CD4-positive, alpha-beta T cell treated with Interleukin-2 at 100 ng/mL for 4 hours (primary cell): ENCODE measurements at places on chromosomes 11 and 22.

DNA sequence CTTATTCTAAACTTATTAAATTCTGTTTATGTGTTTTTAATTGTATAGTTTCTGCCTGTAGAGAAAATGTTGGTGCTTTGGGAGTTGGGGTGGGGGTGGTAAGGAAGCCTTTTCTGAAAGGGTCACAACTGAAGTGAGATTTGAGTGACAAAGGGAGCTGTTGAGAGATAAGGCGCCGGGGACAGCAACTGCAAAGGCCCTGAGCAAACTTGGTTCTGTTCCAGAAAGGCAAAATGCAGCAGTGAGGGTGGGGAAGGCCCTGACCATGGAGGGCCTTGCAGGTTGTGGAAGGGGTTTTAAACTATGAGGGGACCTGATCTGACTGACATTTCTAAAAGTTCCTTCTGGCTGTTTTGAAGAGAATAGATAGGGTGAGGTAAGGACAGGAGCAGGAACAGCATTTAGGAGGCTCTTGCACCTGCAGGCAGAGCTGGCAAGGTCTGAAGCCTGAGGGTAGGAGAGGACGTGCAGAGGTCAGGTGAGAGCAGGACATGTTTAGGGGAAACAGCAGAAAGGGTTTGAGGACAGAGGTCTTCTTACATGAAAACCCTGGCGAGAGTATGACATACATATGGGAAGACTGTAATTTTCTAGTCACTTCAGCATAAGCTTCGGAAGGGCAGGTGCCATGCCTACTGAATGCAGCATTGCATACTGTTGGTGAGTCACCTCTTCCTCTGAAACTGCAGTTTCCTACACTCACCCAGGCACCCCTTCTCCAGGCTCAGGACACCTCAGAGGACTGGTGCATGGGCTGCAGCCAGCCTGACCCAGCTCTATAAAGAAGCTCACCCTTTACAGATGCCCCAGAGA lies 190.7 kb downstream of the SNX19 start:
- no peak for DNase-seq

DNA sequence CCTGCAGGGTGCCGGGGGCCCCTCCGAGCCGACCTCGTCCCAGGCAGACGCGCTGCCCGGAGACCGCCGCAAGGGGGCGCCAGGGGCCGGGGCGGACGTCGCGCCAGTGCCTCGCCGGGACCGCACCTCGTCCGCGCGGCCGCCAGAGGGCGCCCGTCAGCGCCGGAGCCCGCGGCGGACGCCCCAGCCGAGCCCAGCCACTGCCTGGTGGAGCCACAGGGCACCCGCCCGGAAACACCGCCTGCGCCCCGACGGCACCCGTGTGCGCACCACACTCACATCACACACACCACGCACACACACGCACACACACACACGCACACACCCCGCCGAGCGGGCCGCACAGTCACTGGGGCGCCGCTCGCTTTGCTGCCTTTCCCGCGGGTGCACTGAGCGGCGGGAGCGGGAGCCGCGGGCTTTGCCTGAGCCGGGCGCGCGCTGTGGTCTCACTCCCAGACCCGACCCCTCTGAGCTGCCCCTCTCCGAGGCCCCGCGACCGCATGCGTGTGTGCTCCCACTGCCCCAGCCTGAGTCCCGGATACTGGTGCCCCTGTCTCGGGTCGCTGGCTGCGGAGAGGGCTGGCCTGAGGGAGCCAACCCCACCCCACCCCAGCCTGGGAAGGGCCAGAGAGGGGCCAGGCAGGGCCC lies 449.3 kb downstream of the OPCML start:
- DNase-seq, result peak; percentile 19

GRCh38 chr11:106101819-106102218 lies 24.4 kb downstream of the AASDHPPT start:
- DNase-seq, result no peak

DNA sequence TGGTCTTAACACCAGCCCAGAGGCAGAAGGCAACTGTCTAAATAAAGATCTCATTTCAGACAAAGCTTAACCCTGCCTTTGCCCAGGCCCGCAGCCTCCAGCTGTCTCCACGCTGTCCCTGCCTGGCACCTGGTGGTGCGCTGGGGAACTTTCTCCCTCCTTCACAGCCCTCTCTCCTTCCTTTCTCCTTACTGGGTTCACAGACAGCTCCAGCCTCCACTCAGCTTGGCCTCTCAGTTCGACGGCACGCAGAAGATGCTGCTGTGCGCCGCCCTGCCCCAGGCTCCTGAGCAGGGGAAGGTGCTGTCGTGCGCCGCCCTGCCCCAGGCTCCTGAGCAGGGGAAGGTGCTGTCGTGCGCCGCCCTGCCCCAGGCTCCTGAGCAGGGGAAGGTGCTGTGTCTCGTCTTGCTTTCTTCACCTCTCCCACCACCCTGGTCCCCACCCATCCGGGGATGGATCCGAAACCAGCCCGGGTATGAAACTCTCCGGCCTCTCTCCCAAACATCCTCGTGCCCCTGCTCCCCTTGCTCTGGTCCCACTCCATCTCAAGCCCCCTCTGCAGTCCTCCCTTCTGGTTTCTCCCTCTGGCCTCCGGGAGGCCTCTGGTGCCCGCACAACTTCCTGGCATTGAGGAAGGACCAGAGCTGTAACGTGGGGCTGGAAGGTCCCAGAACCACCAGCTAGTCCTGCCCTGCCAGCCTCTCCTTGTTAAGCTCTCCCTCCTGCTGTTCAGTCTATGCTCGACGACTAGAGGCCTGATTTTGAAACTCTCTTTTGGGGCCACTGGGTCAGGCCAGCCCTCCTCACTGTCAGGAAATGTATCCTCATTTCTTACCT lies 22.9 kb upstream of the JAM3 start:
- peak; percentile 21 for DNase-seq

- DNase-seq, result no peak
These were observed 2294.4 kb downstream of the LRRC4C start for GRCh38 chr11:39165021-39165420.

- DNase-seq, result no peak
These were observed 16.4 kb upstream of the UPK3A start for GRCh38 chr22:45268167-45268957.
